ENCODE measurements at places on chromosomes 2 and 18. TPM values are rescaled to one million over a fixed set of nuclear protein-coding genes. Genes with fewer than 3 reads are reported as not detected.

DNA sequence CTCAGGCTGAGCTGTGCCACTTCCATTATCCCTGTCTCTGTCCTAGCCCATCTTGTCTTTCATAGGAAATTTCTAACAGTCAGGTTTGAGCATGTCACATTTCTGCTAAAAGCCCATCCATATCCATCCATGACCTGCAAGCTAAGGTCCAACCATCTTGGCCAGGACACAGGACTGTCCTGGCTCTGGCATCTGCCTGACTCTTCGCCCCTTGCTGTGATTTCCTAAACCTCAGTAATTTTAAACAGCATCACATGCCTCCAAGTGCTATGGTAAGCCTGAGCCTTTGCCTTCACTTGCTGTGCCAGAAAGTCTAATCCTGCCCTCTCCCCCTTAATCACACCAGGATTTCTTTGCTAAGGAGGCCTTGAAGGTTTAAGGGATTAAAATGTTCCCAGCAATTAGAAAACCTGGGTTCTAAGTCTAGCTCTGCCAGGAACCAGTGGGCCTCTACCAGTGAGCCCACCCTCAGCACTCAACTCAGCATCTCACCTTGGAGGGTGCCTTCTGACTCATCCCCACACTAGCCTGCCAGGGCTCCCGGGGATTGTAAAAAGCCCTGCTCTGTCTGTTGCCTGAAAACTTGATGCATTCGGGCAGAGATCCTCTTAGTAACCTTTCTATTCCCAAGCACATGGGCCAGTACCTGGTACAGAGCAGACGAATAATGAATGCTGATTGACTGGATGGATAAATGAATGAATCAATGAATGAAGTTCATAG is 411.0 kb downstream of the LRATD1 start:
- no peaks in the 10 kb centered on the region for H3K36me3 ChIP-seq
- H3K4me3 ChIP-seq, result no peak overlapping the region
- H3K27ac ChIP-seq, result no peak overlapping the region
- no peaks in the 10 kb centered on the region for H3K4me1 ChIP-seq
- no peaks in the 10 kb centered on the region for H3K27me3 ChIP-seq
- DNase-seq, result no peak

DNA sequence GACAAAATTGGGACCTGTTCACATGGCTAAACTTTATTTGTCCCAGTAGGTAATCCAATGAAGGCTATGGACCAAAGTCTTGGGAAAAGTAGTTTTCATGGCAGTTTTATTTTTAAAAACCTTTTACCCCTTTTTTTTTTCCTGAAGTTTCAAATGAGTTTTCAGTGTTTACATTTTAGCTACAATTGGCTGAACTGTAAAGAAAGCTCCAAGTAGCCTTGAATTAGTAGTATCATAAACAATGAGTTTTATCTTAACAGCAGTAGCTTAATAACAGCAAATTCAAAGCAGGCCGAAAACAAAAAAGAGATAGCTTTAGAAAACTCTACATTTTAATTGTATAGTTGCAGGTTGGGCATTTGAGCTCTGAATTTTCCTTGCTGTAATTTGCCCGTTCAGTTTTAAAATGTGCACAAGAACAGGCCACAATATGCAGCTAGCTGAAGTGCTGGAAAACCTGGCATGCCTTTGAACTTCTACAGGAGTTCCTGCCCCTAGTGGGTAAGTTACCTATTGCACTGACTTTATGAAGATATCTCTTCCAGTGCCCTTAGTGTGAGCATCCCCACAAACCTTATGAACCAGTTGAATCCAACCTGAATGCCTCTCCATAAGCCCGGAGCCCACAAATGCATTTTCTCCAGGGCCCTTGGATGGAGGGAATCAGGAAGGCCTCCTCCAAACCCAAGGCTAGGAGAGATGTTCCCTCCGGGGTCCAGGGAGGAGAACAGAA is 106.7 kb downstream of the XRCC5 start:
- no peak overlapping the region for H3K27ac ChIP-seq
- peaks cover 3% of the 10 kb centered on the region for H3K36me3 ChIP-seq
- peaks cover 29% of the 10 kb centered on the region for H3K4me1 ChIP-seq
- DNase-seq, result peak; percentile 36
- H3K4me3 ChIP-seq, result no peak overlapping the region

DNA sequence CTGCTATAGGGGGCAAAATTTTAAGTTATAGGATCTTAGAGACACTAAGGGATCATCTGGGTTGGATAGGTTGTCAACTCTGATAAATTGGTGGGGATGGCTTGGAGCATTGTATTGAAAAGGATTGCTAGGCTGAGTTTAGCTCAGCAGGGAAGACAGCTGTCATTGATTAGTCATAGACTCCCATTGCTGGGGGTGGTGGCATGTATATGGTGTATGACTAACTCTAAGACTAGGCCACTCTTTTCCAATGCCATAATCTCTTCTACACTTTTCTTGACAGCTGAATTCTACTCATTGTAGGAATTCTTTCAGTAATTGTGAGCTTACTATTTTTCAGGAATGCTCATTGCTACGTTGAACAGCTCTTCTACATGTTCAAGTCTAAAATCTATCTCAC is 81.3 kb upstream of the PELI1 start:
- H3K4me1 ChIP-seq, result peaks cover 24% of the 10 kb centered on the region
- DNase-seq, result no peak
- H3K27me3 ChIP-seq, result no peaks in the 10 kb centered on the region
- H3K4me3 ChIP-seq, result no peak overlapping the region
- no peaks in the 10 kb centered on the region for H3K36me3 ChIP-seq

Gene REG3G
- not detected for polyA plus RNA-seq

Gene CCDC121
- 1.1 TPM for polyA plus RNA-seq

Gene MERTK
- 0.14 TPM for polyA plus RNA-seq

Gene TBR1
- polyA plus RNA-seq, result not detected
